NCI-H2081 treated with DMSO at 0.1 percent for 48 hours (cell line): ENCODE measurements at places on chromosomes 5 and 9.
A peak's percentile ranks its signal among the peaks of the same experiment; 100 is the strongest.

GRCh38 chr5:146813346-146814157, 65.0 kb downstream of the PPP2R2B start:
- DNase-seq = no peak

GRCh38 chr5:91296674-91297143, 86.4 kb downstream of the ARRDC3 start:
- no peak for DNase-seq

GRCh38 chr5:85132269-85132668, 747.6 kb upstream of the EDIL3 start:
- DNase-seq = no peak

DNA sequence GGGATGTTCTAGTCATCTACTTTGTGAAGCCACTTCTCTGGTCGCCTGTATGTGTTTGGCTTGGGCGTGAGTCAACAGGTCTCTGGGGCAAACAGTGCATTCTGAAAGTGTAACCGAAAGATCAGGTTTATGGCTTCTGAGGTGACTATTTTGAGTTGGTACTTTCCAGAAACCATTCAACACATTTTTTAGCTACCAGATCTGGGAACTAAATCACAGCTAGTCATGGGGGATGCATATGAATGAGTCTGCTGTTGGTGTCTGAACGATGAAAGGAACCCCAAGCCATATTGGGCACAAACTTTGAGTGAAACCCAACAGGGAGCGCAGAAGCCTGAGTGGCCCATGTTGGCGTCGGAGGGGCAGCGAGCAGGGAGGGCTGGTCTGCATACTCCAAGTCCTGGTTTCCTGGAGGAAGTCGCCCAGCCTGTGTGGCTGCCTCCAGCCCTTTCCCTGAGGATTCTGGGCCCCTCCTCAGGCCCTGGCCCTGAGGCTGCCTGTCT, 35.3 kb downstream of the UBE2QL1 start:
- no peak for DNase-seq

- DNase-seq = peak; percentile 13
These were observed 47.7 kb downstream of the ATG10 start for GRCh38 chr5:82019342-82020138.

DNA sequence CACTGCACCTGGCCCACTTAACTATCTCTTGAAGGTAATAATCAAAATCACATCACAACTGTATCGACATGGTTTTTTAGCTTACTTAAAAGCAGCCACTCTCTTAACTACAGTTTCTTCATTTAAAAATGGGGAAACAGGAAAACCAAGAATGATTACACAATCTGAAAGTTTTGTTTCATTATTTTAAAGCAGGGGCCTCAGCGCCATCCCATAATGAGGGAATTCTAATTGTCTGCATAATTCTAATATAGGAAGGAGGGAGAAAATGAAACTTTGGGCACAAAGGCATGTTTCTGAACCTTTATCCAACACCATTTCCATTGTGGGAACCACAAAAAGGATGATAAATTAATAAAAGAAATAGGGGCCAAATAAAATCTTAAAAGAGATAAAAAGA, 7.6 kb downstream of the HACD4 start:
- no peak for DNase-seq

DNA sequence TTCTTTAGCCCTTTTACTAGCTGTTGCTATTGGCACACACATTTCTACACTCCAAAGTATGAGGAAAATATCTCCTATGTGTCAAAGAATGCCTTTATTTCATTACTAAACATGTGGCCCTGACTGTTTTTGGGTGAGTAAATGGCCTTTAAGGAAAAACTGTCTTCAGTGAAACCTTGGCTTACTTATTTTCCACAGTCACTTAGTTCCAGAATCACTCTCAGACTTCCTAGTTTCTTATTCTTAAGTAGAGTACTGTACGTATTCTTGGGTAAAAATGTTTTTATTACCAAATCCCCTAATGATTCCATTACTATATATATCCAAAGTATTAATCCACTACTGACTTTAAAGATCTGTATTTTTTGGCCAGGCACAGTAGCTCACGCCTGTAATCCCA, 27.5 kb downstream of the ERP44 start:
- DNase-seq = no peak
